ENCODE measurements at places on chromosomes 7 and 10.

GRCh38 chr10:68578974-68579373 lies 18.8 kb downstream of the TET1 start:
- DNase-seq = no peak

DNA sequence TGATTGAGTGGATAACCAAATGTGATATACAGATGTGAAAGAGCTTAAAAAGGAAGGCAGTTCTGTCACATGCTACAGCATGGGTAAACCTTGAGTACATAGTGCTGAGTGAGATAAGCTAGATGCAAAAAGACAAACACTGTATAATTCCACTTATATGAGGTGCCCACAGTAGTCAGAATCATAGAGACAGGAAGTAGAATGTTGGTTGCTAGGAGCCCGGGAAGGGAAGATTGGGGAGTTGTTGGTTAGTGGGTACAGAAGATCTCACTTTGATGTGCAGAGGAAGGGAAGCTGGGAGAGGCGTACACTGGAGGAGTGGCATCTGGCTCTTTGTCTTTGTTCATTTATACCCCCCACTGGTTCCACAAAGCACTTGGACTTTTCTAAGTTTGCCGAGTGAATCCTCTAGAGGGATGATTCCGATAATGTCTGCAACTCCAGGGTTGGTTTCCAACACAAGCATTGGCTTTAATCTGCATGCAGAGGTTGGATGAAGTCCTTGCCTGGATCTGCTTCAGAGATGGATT lies 39.5 kb downstream of the TSPAN14 start:
- DNase-seq = peak; percentile 44

DNA sequence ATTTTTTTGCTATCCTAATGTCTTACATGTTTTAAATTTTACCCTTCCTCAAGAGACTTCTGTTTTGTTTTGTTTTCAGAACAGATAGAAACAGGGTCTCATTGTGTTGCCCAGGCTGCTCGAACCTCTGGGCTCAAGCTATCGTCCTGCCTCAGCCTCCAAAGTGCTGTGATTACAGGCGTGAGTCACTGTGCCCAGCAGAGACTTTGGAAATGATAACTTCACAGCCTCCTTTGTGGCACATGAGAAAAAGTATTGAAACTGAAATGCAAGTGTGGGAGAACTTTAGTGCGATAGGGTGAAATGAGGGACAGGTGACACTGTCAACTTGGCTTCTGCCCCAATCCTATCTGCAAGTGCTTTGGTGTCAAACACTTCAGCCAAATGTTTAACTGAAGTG lies 21.6 kb downstream of the IRF5 start:
- DNase-seq = no peak

- no peak for DNase-seq
These were observed 5.6 kb downstream of the TBL2 start for GRCh38 chr7:73572767-73573186.

DNA sequence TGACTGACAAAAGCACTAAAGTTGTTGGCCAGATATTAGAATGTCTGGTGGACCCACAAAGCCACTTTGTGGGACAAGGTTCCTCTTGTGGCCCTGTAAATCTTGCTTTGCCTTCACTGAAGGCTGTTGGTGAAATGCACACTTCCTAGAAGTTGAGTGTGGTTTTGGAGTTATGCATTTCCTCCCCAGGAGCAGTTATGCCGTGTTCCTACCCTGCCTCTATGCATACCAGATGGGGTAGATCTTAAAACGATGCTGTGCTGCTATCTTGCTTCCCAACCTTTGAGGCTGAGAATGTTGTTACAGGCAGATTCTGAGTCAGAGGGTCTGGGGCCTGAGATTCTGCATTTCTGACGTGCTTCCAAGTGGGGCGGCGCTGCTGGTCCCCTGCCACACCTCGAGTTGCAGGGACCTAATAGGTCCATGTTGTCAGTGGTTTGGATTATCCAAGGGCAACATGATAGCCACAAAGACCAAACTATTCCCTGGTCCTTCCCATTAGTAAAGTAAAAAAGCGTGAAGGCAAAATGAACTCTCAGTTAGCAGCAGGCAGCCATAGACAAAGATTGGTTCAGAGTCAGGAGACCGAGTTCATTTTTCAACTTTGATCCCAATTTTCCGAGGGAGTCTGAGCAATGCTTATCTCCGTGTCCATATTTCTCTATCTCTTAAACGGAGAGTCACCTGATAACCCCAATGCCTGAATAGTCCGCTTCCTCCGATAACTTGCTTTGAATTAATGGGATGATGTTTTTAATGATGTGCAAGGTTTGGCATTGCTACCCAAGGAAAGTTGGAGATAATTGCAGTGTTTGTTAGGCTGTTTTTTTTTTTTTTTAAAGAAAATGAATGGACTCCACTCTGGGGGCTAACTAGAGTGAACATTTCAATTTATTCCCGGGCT lies 55.8 kb downstream of the CDHR3 start:
- no peak for DNase-seq

GRCh38 chr10:61792097-61792716 lies 109.3 kb upstream of the ARID5B start:
- DNase-seq = no peak

GRCh38 chr10:93813507-93814465 lies 56.0 kb downstream of the LGI1 start:
- peak; percentile 20 for DNase-seq

- DNase-seq = no peak
These were observed 968 bp upstream of the OPN4 start for GRCh38 chr10:86653379-86653778.

DNA sequence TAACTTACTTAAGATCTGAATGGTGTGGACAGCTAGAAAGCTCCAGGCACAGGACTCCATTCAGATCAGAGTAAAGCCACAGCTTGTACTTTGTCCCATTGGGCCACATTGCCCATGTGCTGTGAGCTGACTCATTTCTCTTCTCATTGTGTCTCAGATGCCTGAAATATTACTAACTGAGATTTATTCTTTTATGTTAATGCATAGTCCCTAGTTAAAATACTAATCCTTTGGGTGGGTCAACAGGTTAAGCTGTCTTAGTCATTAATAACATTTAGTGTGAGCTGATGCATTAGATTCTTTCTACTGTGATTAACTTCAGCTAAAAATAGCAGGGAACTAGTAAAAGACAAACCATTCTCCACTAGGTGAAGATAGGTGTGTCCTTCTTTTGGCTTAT lies 104.7 kb upstream of the ARMC3 start:
- DNase-seq = no peak

DNA sequence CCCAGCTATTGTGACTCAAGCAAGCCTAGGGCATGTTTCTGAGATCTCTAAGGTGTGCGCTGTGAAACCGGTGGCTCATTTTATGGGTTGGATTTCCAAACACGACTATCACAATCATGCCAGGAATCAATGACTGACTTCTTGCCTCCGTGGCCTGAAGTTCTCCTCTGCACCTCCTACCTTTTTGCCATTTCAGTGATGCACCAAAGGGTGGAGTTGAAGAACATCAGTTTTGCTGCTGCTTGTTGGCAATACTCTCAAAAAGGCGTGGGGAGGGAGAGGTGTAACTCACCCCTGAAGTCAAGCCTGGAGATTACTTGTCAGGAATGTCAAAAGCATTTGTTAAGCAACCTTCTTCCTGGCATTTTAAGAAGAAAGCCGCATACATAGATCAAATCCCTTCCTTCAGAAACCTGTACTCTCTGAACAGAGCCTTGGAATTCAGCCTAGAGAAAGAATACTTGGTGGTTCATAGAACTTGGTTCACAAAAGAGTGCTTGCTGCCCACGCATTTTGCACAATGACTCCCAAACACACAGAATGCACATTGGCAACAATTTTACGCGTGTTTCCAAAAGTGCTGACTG lies 41.0 kb downstream of the KIAA1217 start:
- no peak for DNase-seq

DNA sequence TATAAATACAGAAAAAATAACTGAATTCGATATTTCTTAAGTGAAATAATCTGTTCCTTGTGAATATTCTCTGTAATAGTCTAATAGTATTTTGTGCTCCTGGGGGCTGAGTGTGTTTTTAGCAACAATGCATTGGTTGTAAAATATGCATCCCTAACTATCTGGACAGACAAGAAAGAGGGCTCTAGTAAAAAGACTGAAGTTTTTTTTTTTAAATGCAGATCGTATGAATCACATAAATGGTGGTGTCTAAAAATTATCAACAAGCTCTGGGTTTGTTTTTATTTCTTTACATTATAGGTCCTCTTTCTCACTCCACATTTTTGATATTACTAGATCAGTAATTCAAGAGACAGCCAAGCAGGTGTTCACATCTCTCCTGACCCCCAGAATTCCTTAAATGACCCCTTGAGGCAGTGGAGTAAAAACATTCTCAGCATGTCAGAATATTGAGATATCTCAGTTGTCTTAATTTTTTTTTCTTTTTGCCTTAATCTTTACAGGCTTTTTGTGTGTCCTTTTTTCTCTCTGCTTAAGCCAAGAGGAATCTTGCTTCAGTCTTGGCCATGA lies 18.2 kb downstream of the ARID5B start:
- no peak for DNase-seq

- no peak for DNase-seq
These were observed 113.8 kb downstream of the EBF3 start for GRCh38 chr10:129850316-129850715.

- DNase-seq = no peak
These were observed 175.9 kb downstream of the CCDC71L start for GRCh38 chr7:106485031-106485551.

- peak; percentile 61 for DNase-seq
These were observed 39.5 kb downstream of the ZNF117 start for GRCh38 chr7:64951250-64951848.

DNA sequence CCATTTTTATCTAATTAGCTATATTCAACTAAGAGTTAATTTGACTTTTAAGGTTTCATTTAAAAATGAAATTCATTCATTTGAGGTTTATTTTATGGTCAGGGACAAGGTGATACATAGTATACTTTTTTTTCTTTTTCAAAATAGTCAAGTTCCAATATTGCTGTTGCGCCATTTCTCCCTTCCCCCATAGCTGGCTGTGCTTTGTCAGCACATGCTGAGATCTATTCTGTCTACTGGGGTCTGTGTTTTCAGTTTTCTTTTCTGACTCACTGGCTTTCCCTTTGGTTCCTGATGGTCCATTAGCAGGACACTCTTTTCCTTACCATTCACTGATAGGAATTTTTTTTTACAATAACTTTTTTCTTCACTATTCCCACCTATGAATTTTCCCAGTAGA lies 336.4 kb upstream of the TMEM229A start:
- no peak for DNase-seq

GRCh38 chr7:151315038-151315655 lies 26.5 kb upstream of the NUB1 start:
- peak; percentile 88 for DNase-seq

DNA sequence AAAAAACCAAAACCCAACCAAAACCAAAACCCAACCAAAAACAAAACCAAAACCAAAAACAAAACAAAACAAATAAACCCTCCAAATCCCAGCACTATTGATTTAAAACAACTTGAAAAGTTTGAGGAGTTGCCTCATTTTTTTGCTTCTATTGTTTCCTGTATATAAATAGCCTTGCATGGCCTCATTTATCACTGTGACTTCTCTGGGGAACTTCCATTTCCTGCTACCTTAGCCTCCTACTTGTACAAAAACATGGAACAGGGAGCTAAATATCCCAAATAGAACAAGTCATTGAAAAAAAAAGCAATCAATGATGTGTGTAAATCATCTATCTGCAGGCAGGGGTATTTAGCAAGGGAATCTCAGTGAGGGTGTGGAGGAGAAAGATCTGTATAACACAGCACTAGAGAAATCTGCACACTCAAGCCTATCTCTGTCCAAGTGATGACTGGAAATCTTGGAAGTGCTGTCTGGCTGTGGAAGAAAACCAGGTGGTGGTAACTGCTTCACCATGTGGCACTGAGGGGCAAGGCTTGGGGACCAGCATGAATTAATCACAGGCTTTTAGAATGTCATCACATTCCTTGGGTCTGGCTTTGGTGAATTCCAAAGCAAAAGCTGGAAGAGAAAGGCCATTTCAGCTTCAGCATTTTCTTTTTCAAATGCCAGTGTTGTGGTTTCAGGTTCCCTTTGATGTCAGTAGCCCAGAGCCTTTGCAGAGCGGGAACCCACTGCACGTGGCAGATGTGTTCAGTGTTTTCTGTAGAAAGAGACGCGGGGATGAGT lies 349.5 kb upstream of the ZNF32 start:
- DNase-seq = no peak

DNA sequence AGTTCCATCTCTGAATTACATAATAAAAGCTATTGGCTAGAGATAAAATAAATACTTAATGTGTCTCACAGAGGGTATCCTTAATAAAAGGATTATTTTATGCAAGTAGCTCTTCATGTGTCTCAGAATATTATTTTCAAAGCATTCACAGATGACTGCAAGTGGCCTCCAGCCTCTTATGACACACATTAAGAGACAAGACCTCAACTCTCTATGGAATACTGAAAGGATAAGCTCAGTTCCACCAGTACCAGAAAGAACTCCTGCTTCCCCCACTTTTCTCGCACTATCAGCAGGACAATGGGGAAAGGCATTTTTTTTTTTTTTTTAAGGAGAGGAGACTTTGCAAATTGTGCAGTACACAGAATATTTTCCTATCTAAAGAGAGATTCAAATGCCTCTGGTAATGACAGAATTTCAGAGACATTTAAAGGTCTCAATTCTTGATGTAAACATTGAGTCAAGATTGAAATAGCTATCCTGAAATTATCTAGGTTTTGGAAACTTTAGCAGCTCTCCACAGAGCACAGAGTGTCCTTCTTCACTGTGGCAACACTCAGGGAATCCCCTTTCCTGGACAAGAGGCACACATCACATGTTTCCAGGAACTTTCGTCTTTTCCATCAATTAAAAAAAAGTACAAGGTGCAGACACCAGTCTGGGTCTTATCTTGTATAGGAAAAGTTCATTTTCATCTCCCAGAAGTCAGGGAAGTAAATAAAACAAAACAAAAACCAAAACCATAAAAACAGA lies 122.0 kb upstream of the ANK3 start:
- no peak for DNase-seq

DNA sequence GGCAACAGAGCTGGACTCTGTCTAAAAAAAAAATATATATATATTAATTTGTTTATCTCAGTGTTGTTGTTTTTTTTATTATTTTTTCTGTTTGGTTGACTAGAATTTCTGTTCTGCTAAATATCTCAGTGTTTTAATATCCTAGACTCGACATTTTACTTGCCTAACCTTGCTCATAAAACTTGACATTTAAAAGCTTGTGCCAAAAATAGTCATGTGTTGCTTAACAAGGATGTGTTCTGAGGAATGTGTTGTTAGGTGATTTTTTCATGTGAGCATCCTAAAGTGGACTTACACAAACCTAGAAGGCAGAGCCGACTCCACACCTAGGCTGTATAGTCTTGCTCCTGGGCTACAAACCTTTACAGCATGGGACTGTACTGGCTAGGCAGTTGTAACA lies 23.1 kb downstream of the NRBF2 start:
- DNase-seq = no peak

DNA sequence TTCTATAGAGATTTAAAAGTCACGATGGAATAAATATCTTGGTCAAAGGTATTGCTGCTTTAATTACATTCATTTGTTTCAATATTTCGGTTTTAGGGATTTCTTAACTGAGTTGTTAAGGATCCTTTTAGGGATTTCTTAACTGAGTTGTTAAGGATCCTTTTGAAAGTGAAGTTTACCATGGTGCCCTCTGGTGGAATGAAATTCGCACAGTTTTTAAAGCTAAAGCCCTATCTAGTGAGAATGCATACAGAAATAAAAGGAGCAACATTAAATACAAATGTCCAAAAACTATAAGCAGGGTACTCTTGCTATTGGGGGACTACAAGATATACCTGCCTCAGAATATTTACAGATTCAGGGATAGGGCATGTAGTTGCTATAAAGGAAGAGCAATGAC lies 193.7 kb downstream of the RNLS start:
- DNase-seq = peak; percentile 61

Data from CD4-positive, alpha-beta T cell treated with Interleukin-12 subunit alpha and Interleukin-12 subunit beta, for 1 hour (primary cell).